Activated T-helper 2 cell treated with anti-CD3 and anti-CD28 coated beads, Interferon-gamma antibody, Interleukin-2, Interleukin-4, amounts not matched to agents 10 μg/mL and 5 μg/mL and 100 μg/mL, durations not matched to agents 14 hours and 24 hours and 36 hours (primary cell): ENCODE measurements at places on chromosomes 5 and 9. TPM values are rescaled to one million over a fixed set of nuclear protein-coding genes. Genes with fewer than 3 reads are reported as not detected.

MCTP1 gene
- not detected in 2 replicates for total RNA-seq

GFI1B gene
- not detected in 2 replicates for total RNA-seq

GRCh38 chr9:137464291-137464999, 5.3 kb upstream of the NSMF start:
- no peak overlapping the region for H3K27ac ChIP-seq
- H3K4me1 ChIP-seq = peaks cover 8% of the 10 kb centered on the region
- no peak for DNase-seq
- no peaks in the 10 kb centered on the region for H3K36me3 ChIP-seq

DNA sequence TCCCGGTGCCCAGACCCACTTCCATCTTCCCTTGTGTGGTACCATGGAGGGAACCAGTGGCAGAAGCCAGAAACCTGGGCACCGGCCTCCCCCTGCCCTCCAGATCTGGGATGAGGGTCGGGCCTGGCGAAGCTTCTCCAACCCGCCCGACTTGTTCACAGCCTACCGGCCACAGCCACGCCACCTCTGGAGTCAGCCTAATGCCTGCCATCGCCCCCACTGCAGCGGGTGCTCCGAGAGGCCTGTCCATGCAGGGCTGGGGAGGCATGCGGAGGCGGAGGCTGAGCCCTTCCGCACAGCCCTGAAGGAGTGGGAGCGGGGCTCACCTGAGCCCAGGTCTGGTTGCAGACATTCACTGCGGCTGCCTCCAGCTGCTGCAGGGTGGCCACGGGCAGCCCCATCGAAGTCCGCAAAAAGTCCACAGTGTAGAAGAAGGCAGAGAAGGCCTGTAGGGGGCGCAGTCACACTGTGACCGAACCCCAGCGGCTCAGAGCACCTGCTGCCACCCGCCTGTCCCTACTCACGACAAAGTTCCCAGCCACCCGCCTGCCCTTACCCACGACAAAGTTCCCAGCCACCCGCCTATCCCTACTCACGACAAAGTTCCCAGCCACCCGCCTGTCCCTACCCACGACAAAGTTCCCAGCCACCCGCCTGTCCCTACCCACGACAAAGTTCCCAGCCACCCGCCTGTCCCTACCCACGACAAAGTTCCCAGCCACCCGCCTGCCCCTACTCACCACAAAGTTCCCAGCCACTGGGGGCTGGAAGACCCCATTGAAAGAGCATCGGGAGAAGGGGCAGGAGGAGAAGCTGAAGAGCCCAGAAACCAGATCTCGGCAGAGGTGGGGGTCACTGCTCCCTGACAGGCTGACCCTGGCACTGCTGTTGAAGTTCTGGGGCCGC, 3.8 kb upstream of the NPDC1 start:
- peaks cover 3% of the 10 kb centered on the region for H3K4me1 ChIP-seq
- H3K36me3 ChIP-seq = no peaks in the 10 kb centered on the region
- peaks cover 34% of the 10 kb centered on the region for H3K27me3 ChIP-seq
- no peak overlapping the region for H3K4me3 ChIP-seq
- H3K27ac ChIP-seq = no peak overlapping the region

DNA sequence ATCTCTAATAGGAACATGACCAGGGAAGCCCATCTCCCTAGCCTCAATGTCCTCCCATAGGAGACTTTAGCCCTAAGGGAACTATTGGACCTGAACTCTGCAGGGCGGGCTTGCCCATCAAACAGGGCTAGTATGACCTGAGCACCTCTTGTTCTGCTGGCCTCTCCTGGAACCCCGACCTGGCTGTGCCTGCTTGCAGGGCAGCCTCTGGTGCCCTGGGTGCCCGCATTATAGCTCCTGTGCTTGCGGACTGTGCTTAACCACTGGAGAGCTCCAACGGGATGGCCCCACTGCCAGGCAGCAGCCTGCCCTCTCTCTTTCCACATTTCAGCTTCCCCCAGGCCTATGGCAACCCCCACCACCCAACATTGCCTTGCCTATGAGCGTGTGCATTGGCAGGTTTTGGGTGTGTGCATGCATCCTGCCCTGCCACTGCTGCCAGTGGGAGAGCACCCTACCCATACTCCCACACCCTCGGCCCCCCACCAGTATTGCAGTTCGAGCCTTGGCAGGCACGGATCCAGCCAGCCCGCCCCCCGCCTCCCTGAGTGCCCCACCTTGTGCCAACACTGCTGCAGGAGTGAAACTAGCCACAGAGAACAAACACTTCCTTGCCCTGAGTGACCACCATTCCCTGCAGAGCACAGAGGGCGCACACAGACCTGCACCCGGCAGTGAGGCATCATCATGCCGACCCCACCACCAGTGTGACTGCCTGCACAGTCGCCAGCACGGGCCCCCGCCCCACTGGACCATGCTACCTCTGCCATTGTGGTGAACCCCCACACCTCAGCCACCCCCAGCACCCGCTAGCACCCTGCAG, 1123.8 kb upstream of the CDH6 start:
- no peaks in the 10 kb centered on the region for H3K27me3 ChIP-seq
- DNase-seq = no peak
- no peaks in the 10 kb centered on the region for H3K4me1 ChIP-seq
- no peaks in the 10 kb centered on the region for H3K36me3 ChIP-seq

- DNase-seq = no peak
- peaks cover 1% of the 10 kb centered on the region for H3K27me3 ChIP-seq
- H3K4me3 ChIP-seq = no peak overlapping the region
- H3K36me3 ChIP-seq = no peaks in the 10 kb centered on the region
- no peak overlapping the region for H3K27ac ChIP-seq
These were observed 53.3 kb downstream of the SEMA6A start for GRCh38 chr5:116521173-116521872.

- peaks cover 10% of the 10 kb centered on the region for H3K4me1 ChIP-seq
- no peak for DNase-seq
- peaks cover 53% of the 10 kb centered on the region for H3K27me3 ChIP-seq
These were observed 351 bp downstream of the TRIO start for GRCh38 chr5:14143546-14143840.
